ENCODE measurements at places on chromosomes 7 and 10. TPM values are rescaled to one million over a fixed set of nuclear protein-coding genes. Genes with fewer than 3 reads are reported as not detected.

Gene ELOVL3
- not detected for total RNA-seq

Gene NEUROG3
- not detected for total RNA-seq

Gene IKZF1
- total RNA-seq, result 9.2 TPM

Gene CD36
- total RNA-seq, result 186 TPM

GRCh38 chr10:102153093-102153620, 968 bp downstream of the NOLC1 start:
- DNase-seq, result no peak

GRCh38 chr10:12389154-12389734, 39.9 kb downstream of the CAMK1D start:
- no peak for DNase-seq

- no peak for DNase-seq
These were observed 35.9 kb upstream of the FZD1 start for GRCh38 chr7:91228327-91228726.

DNA sequence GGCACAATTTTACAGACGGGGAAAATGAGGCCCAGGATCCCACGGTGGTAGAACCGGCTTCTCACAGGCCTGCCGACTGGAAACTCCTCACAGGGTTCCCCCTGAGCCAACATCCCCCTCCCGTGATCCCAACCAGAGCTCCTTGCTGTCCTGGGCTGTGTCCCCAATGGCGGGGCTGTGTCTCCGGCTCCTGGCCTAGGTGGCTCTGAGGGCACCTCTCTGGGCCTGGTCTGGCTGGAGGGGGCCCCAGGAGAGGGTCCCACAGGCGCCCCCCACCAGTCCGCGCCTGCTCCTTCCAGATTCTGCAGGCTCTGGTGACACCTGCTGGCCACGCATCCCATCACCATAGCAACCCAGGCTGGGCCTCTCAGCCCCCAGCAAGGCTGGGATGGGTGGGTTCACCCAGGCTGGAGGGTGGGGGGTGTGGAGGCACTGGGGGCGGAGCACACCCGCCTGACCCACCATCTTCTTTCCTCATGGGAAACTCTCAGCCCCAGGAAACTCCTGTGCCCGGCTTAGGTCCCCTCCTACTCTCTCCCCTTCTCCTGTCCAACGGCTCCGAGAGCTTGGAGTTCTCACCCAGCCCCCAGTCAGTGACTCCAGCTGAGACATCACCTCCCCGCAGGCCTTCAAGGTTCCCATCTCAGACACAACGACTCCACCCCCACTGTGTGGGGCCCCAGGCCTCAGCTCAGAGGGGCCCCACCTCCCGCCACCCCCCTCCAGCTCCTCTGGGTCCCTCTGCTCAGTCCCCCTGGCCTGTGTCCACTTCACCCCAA, 27.1 kb upstream of the TNRC18 start:
- DNase-seq, result peak; percentile 65

DNA sequence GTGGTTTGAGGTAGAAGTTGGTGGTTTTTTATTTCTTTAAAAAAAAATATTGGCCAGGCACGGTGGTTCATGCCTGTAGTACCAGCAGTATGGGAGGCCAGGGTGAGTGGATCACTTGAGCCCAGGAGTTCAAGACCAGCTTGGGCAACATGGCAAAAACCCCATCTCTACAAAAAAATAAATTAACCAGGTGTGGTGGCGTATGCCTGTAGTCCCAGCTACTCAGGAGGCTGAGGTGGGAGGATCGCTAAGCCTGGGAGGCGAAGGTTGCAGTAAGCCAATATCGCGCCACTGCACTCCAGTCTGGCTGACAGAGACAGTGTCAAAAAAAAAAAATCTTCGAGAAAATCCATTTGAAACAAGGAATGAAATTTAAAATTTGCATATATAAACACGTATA, 1.1 kb downstream of the IL2RA start:
- DNase-seq, result no peak

DNA sequence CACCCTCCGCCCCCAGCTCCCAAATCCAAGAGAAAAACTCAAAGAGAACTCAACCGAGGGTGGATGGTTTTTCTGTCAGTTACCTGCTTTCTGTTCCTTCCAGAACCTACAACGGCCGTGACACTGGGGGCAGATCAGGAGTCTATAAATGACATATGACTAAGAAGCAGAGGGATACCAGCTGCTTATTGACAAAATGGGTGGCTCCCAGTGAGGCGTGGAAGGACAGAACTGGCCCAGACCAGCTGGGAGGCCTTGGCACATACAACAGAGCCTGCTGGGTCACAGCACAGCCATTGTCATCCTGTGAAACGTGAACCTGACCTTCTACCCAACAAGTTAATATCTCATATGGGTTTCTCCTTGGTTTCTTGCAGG, 84.3 kb upstream of the ADRB1 start:
- DNase-seq, result no peak

Measured in uterus (tissue), 4 donors.